ENCODE measurements at places on chromosomes 7 and 10.

DNA sequence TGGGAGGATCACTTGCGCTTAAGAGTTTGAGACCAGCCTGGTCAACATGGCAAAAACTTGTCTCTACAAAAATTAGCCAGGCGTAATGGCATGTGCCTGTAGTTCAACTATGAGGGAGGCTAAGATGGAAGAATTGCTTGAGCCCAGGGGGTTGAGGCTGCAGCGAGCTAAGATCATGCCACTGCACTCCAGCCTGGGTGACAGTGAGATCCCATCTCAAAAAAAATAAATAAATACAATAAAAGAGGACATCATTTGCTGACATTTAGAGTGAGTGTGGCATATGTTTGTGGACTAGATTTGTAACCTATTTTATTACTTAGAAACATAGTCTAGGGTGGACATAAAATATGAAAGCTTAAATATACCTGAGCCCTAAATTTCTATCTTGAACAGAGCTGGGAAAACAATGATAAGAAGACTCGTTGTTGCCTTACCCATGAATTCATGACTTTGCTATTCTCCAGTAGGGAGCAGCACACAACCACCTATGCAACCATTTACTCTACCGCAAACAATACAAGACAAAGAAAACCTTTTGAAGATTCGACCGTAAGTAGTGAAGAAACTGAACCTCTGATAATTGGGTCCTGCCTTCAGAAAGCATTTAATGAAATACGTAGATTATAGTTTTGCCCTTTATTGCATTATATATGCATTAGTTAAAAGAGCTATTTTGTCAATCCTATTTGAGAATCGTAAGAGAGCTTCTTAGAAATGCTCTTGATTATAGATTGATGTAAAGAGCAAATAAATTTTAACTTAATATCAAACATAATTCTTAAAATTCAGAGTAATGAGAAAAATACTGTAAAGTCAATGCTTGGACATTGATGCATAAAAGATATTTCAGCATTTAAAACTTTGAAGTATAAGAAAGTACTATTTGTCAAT is 83.5 kb downstream of the GNAT3 start:
- DNase-seq, result peak; percentile 33

- DNase-seq, result no peak
Observed at GRCh38 chr7:87202705-87203104, 16.8 kb downstream of the TMEM243 start.

- DNase-seq, result no peak
Observed at GRCh38 chr7:11232462-11232861, 258.8 kb downstream of the PHF14 start.

DNA sequence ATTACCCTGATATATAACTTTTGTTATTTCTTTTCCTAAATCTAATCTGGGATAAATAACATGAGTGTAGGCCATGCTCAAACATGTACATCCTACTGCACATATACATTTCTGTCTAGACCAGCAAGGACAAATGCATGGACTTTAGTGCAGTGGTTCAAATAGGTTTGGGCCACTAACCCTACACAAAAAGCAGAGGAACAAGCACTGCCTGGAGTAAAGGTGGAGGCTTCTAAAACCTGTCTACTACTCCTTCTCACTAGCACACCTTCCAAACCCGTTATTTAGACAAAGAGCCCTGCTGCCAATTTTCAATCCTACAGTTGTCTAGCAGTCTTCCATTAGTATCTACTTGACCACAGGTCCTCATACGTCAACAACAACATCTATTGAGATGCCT is 34.8 kb downstream of the SGCE start:
- DNase-seq, result no peak

DNA sequence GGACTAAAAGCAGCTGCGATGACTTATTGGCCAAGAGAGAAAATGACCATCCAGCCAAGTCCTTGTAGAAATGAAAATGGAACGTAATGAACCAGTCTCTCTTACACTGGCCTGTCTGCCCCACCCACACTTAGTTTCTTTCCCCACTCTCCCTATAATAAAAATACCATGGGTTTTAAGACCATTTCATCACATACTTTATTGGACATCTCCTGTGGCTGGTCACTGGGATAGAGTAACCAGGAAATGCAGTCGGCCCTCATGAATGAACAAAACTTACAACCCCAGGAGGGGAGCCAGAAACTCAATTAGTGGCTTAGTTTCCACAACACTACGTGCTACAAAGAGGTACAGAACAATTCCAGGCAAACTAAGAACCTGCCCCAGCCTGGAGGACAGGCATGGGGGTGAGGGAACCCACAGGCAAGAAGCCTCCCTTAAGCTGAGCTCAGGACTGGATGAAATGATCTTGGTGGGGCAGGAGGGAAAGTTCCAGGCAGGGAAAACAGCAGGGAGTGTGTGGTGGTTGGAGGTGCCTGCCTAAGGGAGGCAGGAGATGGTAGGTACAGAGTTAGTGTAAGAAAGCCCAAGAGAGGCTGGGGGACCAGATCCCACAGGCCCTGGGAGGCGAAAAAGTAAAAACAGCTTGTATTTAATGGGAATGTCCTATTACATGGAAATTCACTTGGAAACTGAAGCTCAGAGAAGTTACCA is 29.6 kb downstream of the MKI67 start:
- DNase-seq, result no peak

DNA sequence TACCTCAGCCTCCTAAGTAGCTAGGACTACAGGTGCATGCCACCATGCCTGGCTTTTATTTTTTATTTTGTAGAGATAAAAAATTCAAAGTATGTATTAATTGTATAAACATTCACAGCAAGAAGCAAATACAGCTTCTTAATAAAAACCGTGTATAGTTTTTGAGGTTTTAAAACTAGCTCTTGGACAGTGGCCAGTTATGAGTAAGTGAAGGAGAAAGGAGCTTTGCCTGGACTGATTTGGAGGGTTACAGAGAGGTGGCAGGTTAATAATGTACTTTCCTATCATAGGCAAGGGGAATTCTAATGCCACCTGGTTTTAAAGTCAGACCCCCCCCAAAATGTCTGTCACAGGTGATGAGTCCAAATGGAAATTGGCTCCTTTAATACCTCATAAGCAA is 43.4 kb downstream of the ZNRF2 start:
- DNase-seq, result no peak

DNA sequence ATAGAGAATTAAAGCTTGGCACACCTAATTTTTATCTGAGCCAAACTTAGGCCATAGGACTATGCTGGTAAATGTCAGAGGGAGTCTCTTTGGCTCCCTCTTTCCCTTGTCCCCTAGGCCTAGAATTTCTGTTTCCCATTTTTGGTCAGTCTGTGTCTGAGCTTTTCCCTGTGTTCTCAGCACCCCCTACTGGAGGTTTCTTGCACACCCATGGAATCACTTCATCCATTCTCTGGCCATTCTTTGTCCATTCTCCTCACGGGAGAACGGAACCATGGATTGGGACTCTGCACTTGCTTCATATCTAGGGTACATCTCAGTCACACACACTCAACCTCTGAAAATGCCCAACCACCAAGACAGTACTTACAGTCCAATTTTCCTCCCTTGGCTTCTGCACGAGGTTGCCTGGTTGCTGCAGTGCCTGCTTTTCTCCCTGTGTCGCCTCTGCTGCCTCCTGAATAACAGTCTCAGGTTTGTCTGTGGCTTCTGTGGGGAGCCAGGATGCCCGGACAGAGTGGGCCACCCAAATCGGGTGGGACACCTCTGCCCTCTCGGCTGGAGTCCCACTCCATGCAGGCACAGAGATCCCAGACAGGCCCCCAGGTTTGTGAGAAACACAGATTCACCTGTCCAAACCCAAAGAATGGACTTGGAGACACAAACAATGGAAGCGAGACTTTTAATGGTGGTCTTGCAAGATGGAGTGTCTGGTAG is 35.1 kb upstream of the DNAH11 start:
- DNase-seq, result peak; percentile 68

DNA sequence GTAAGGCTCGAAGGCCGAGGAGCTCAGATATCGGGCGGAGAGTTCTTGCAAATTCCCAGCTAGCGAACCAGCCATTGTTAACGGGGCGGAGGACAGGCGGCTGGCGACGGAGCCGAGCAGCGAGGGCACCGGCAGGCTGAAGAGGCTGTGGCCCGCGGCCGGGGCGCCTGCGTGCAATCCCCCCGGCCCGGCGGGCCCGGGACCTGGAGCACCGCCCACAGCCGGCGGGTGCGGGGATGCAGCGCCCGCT is 4.1 kb downstream of the VAX1 start:
- no peak for DNase-seq

DNA sequence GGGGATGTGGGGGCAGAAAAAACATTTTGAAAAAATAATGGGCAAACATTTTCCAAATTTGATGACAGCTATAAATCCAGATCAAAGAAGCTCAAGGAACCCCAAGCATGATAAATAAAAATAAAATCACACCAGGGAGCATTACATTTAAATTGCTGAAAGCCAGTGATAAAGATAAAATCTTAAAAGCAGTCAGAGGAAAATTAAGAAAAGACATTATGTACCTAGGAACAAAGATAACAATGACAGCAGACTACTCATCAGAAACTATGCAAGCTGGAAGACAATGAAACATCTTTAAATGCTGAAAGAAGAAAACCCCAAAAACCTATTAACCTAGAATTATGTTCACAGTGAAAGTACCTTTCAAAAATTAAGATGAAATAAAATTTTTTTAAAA is 23.3 kb downstream of the NEUROG3 start:
- no peak for DNase-seq

- no peak for DNase-seq
Observed at GRCh38 chr7:157684157-157684908, 347.5 kb downstream of the DNAJB6 start.

- no peak for DNase-seq
Observed at GRCh38 chr7:89312551-89312950, 517.0 kb upstream of the TEX47 start.

DNA sequence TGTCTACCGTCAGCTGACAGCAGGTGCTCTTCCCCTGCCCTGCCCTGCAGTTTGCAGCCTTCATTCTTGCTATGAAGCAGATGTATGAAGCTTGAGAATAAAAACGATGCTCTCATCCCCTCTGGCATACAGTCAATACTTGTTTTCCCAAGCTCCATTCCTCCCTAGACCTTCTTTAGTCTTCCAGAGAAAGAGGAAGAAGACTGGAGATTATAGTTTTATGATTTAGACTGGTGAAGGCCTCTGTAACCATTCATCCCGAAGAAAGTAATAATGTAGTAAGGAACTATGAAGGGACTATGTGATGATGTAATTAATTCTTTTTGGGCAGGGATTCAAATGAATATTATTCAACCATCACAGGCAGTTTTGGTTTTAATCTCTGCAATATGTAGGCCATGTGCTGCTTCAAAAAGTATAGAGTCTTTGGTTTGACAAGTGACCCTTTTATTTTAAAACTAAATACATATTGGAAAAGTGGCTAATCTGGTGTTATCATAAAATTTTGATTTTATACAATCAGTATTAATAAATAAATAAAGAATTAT is 242.4 kb upstream of the KIAA1217 start:
- no peak for DNase-seq

GRCh38 chr7:78224923-78225322 is 426.4 kb downstream of the PHTF2 start:
- DNase-seq, result no peak

DNA sequence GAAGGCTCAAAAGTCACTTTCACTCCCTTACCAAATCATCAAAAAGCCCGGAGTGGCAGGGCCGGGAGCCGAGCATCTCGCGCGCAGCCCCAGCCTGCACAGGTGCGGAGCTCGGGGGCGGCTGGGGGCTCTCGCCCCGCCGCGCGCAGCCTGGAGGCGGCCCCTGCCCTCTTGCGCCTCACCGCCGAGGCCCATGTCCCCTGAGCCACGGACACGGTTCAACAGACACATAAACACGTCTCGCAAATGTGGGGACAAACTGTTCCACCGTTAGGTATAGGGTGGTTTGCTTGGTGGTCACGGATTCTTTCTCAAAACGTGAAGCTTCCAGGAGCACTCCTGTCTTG is 700 bp downstream of the GSAP start:
- DNase-seq, result no peak
